ENCODE measurements at places on chromosomes 5 and 9.

DNA sequence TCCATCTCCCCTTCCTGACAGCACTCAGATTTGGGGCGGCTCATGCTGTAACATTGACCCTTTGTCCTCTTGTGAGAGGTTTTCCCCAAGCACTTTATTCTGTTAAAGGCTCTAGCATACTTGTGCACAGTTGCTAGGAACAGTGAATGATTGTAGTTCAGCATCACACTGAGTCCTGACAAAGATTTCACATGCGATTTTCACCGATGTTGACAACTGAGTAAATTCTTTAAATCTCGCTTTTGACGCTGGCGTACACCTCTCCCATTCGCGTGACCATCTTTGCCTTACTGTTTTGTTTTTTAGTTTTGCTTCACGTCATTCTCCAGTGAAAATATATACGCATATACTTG lies 780 bp downstream of the CDC37L1 start:
- DNase-seq: no peak

DNA sequence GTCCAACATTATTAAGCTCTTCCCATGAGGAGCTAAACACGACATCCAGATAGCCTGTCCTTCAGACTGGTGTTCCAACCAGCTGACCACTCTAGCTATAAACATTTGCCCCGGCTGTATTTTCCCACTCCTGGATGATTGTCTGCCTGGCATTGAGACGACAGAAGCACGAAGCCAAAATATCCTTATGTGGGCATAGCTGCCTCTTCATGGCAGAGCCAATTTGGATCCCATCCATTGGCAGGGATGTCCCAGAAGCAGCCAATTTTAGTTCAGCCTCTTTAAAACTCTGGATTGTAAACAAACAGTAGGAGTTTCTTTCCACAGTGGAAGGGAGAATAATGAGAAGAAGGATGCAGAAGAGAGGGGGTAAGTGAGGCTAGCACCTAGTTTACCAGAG lies 507.6 kb downstream of the CETN3 start:
- DNase-seq: peak; percentile 33

DNA sequence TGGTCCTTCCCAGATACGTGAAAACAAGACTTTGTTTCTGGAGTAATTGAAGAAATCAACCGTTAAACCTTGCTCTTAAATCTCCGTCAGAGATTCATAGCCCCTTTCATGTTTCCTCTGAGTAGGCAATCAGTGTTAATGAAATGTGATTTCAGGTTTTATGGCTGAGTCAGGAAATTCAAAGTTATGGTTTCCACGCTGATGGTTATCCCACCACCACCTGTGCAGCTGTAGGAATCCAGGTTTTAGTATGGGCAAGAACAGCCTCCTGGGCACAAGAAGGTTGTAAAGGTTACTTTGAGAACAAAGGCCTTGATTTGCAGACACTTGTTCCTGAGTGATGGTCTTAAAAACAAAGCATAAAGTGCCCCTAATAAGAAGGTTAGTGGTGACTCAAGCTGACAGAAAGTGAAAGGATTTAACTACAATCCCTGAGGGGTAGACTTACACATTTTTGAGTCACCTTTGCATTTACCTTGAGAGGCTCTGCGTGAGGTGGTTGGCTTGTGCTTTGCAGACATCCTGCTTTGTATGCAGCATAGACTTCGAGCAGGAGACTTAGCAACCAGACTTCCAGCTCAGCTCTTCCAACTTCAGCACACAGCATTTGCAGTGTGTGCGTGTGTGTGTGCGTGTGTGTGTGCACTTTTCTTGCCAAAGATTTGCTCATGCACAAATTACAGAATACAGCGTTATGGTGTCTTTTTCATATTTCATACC lies 159.6 kb downstream of the TLE4 start:
- DNase-seq: no peak

DNA sequence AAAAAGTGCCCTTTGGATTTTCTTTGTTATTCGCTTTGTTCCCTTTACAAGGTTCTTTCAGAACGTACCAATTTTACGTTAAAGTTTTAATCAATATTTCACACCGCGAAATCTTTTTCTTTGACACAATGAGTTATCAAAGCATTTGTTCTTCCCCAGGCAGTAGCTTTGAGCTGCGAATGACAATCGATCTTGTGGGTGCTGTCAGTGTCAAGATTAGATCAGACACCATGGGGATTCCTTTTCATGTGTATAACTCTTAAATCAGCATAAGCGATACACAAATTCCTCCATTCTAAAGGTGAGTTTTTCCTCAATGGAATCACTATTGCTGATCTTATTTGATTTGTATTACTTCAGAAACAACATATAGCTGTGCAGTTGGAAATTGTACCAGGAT lies 145.5 kb downstream of the ST8SIA4 start:
- no peak for DNase-seq

- DNase-seq: peak; percentile 13
Measured at GRCh38 chr5:95331358-95331757, 46.5 kb upstream of the MCTP1 start.

DNA sequence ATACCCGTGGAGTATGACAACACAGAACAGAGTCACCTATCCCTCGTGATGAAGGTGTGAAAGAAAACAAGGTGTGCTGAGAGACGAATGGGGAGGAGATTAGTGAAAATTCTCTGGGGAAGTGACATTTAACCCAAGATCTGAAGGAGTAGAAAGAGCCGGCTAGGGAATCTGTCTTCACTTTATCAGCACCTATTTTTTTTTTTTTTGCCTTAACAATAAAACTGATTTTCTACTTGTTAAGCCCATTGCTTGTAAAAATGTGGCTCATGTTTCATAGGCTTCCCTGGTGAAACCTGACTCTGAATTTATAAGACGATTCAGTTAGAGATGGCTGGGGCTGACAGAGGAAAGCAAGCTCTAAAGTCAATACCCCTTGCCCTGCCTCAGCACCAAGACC lies 322.6 kb upstream of the MSX2 start:
- no peak for DNase-seq

GRCh38 chr5:329121-329735 lies 7.7 kb downstream of the AHRR start:
- peak; percentile 42 for DNase-seq

GRCh38 chr5:40569546-40570270 lies 110.0 kb upstream of the PTGER4 start:
- no peak for DNase-seq

GRCh38 chr9:69605406-69605805 lies 66.8 kb downstream of the APBA1 start:
- DNase-seq: peak; percentile 90

DNA sequence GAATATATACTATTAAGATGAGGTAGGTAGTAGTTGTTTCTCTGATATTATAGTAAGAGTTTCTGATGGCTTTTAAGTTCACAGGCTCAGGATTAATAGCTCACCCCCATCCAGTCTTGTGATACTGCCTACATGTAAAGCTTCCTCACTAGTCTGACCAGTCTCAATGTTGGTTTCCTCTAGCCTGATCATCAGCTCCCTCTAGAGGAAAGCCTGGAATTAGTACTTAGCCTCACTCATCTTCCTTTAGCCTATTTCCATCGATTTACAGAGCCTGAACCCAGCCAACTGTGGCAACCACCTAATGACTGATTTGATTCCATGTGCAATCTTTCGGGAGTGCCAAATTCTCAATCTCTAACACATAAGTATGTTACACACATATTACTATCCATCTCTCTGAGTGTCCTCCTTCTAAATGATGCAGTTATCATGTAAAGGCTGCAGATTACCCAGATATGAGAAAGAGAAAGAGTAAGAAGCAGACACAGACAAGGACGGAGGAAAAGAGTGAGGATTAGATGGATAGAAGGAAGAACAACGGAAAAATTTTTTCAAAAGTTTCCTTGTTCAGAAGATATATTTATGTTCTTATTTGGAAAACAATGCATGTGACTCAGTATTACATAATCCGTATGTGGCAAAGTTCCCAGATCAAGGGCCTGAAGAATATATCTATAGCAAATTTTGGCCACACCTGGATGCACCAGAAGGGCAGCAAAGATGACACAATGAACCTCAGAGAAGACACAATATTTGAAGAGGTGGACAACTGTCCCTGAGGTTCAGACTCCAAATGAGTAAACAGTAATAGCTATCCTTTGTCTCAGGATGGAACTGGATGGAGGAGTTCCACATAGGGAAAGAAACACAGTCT lies 333.7 kb downstream of the ELAVL2 start:
- DNase-seq: peak; percentile 57

DNA sequence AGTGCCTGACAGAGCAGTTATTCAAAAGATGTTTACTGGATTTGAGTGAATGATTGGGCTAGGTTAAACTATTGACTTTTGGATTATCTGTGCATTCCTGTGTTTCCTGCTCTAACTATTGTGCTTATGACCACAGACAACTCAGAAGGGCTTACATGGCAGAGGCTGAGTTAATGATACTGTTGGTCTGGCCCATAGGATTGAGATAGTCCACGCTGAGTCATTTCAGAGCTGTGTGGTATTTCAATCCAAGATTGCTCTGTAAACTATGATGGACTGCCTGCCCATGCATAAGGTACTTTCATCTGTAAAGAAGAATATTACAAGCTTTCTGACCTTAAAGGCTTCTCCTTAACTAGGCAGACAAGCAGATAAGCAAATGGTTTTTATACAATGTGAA lies 49.1 kb upstream of the SLIT3 start:
- DNase-seq: no peak

GRCh38 chr5:72465601-72466563 lies 41.3 kb downstream of the ZNF366 start:
- DNase-seq: peak; percentile 86

DNA sequence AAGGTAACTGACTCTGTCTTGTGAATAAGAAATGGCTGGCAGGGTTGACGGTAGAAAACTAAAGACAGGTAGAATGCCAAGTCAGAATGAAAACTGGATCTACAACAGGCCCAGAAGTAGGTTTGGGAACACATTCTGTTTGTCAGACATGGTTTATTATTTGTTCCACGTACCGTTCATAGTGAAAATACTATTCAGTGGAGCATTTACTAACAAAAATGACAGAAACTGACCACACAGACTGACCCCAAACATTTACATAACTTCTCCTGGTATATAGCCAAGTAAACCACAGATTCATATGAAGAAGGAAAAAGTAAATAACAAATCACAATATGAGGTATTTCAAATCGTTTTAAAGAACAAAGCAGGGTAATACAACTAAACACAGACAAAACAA lies 73.7 kb downstream of the SLC38A9 start:
- no peak for DNase-seq

GRCh38 chr5:39394946-39395345 lies 29.8 kb downstream of the DAB2 start:
- DNase-seq: peak; percentile 30

DNA sequence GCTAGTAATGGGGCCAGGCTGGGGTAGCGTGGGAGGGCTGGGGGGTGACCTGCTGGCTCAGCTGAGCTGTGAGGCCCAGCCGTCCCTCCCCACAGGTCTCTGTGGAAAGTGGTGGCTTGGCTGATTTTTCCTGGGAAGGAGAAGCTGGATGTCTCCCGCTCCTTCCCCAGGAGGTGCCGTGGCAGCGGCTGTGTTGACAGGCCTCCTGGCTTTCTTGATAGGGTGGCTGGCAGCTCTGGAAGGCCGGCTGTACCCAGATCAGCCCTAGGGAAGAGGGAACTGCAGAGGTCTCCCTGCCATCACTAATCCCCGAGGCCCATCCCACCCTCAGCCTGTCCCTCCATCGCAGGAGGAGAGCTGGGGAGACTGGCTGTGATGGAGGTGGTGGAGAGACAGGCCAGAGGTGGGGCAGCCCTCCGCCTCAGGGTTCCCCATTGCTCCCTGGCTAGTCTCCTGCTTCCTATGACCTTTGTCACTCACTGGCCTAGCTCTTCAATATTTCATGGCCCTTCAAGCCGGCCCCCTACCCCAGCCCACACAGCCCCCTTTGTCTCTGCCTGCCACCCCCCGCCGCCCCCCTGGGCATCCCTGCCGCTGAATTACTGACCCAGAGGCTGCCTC lies 6.8 kb downstream of the CXXC5 start:
- DNase-seq: peak; percentile 59

DNA sequence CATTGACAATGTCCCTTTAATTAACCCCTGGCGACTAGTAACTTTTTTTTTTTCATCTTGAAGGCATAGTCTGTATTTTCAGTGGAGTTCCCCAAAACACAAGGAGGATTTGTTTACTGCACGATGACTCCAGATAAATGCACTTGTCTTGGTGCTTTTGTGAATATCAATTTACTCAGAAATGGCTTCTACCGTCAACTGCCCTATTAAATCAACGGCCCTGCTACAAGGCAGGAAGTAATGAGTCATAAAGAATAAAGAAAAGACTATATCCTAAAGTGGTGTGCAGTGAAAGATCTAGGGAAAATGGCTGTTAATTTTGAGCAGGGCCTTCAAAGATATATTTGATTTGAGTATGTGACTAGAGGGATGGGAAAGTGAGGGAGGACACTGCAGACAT lies 388.3 kb upstream of the CHD1 start:
- DNase-seq: no peak

DNA sequence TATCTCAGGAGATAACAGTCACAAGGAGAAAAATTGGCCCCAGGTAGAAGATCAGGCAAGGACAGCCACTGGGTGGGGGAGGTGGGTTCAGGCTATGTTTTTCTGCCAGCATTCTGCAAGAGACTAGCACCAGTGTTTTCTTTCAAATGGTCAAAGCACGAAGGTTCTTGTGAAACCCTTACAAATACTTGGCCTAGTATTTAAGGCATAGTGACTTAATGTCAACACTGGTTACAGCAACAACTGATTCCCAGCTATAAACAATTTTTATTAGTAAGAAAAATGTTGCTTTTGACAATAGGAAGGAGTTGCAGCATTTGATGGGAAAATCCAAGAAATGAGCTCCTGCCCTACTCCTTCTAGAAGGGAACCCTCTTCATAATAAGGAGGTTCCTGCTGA lies 349.6 kb downstream of the SLIT3 start:
- no peak for DNase-seq

GRCh38 chr9:130871395-130872062 lies 25.1 kb downstream of the QRFP start:
- peak; percentile 68 for DNase-seq

- no peak for DNase-seq
Measured at GRCh38 chr9:136441681-136442245, 2.1 kb upstream of the INPP5E start.

DNA sequence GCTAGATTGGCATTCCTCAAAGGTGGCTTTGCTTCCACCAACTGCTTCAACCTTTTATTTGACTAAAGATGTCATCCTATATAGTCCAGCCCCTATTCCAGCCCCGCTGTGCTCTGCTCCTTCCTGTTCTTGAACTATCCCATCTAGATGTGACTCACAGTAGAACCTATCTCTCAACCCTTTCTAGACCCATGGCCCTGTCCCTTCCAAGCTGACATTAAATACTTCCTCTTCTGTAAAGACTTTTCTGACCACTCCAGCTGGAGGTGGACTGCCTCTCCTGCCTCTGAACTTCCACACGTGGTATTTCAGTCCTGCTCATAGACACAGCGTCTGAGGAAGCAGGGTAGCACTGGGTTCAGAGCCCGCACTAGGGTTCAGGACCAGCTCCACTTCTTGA lies 32.4 kb downstream of the OSTF1 start:
- no peak for DNase-seq

DNA sequence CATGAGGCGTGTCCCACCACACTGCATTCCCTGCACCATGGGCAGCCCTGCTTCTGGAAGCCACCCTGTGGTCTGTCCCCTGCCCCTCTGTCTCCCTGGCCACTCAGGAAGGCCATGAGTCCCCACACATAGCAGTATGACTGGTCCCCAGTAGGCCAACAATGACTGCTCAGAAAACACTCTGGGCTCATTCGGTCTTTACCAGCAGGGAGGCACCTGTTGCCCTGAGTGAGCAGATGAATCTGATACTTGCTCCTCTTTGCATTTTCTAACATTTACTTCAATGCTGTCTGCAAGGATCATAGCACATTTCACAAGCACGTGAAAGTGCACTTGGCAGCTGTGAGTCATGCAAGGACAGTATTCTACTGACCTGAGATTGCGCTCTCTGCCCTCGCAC lies 365.4 kb upstream of the IRX1 start:
- no peak for DNase-seq

Measured in myocyte (in vitro differentiated cells).